ENCODE measurements at places on chromosomes 5 and 9.
A peak's percentile ranks its signal among the peaks of the same experiment; 100 is the strongest.

DNA sequence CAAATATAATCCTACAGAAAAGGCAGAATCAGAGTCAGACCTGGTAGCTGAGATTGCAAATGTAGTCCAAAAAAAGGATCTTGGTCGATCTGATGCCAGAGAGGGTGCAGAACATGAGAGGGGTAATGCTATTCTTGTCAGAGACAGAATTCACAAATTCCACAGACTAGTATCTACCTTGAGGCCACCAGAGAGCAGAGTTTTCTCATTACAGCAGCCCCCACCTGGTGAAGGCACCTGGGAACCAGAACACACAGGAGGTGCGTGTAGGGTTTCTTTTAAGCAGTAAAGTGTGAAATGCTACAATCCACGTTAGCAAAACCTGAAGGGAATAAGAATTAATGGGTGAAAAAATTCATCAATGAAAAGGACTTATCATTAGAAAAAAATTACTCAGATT is 145.8 kb downstream of the GIN1 start:
- DNase-seq = no peak

- DNase-seq = no peak
Measured at GRCh38 chr9:90803860-90804593, 2.4 kb downstream of the SYK start.

DNA sequence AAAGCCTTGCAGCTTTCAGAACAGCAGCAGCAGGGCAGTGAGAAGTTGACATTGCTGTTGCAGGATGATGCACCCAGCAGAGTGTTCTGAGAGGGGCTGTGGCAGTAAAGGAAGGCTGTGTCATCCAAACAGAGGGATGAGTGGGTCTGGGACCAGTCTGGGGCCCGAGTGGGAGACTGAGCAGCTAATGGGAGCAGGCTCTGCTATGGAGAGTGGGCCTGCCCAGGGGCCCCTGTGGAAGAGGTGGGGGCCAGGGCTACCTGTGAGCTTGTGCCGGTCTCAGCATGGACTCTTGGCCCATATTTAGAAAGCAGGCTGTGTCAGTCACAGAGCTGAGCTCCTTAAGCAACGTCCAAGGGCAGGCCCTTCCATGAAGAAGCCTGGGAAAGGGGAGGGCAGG is 26.0 kb upstream of the PITX1 start:
- DNase-seq = no peak

DNA sequence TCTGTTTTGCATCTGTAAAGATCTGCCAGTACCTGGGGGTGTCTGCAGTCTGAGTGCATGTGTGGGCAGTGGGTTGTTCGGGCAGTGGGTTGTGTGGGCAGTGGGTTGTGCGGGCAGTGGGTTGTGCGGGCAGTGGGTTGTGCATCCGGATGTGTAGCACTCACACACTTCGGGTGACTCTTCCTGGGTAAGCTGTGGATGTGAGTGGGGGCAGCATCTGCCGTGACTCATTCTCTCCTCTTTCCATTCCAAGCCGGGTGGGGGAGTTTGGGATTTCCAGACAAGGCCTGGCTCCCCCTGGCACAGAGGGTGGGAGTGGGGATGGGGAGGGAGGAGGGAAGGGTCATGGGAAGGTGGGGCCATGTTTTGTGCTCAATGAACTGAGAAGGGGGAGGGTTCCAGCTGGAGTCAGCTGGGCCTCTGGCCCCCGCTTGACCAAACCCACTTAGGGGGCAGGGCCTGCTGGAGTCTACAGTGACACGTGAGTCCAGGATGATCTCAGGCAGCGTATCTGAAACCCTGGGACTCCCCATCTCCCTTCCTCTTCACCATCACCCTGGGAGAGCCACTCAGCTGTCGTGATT is 8.3 kb downstream of the CRB2 start:
- DNase-seq = peak; percentile 81

- no peak for DNase-seq
Measured at GRCh38 chr5:135345956-135346731, 52.9 kb downstream of the MACROH2A1 start.
